GM12864 (cell line): ENCODE measurements at places on chromosomes 12 and 14.

DNA sequence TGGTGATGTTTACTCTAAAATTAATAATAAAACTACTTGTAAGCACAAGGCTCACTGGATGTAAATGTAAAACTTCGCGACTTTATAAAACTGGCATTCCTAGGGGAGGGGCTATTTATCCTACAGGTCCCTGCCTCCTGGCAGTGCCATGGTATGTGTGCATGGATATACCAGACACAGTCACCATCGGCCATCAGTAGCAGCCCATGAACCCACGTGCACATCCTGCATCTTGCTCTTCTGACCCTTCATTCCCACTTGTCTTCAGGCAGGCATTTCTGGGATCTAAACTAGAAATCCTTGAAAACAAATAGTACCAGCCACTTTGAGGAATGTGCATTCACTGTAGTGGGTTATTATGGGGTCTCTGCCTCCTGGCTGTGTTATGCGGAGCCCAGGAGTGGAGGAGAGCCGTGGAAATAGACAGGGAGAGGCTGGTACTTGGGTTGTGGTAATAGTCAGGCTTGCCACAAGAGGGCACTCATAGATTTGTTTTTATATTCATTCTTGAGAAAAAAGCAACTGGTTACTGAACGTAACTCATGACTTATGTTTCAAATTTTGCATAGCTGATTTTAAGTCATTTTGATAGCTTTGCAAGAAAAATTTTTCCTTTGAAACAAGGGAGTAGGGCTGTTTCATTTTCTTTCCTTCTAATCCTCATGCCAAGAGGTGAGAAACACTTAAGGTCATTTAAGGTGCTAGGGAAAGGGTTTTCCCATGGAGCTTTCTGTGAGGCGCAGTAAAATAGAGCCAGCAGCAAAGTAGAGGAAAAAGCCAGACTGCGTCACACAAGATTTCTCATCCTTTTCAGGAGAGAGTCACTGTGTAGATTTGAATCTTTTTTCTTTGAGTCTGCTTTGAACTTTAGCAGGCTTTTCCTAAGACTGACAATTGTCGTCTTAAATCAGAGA lies 17.4 kb upstream of the GALNT16 start:
- DNase-seq = peak; percentile 37

- DNase-seq = no peak
Measured at GRCh38 chr12:124004233-124004875, 31.3 kb downstream of the ZNF664 start.

DNA sequence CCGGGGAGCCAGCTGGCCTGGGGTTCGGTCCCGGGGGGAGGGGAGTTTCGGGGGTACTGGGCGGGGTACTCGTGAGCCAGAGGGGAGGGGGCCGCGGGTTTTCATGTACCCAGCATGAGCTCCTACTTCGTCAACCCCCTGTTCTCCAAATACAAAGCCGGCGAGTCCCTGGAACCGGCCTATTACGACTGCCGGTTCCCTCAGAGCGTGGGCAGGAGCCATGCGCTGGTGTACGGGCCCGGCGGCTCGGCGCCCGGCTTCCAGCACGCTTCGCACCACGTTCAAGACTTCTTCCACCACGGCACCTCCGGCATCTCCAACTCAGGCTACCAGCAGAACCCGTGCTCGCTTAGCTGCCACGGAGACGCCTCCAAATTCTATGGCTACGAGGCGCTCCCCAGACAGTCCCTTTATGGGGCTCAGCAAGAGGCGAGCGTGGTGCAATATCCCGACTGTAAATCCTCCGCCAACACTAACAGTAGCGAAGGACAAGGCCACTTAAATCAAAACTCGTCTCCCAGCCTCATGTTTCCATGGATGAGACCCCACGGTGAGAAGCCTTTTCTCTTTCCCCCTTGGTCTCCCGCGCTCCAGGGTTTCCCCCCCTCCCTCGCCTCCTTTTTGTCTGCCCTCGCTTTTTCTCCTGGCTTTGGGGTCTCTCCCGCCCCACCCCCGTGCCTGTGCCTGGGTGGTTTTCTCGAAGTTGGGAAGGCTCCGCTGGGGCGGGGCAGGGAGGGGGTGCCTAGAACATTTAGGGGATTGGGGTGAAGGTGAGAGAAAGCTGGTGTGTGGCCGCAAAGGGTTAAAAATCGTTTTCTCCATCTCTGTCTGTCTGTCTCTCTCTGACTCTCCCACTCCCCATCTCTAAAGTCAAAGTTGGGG lies 627 bp downstream of the HOXC8 start:
- DNase-seq = no peak

- DNase-seq = no peak
Measured at GRCh38 chr14:80084196-80084595, 127.1 kb downstream of the DIO2 start.

DNA sequence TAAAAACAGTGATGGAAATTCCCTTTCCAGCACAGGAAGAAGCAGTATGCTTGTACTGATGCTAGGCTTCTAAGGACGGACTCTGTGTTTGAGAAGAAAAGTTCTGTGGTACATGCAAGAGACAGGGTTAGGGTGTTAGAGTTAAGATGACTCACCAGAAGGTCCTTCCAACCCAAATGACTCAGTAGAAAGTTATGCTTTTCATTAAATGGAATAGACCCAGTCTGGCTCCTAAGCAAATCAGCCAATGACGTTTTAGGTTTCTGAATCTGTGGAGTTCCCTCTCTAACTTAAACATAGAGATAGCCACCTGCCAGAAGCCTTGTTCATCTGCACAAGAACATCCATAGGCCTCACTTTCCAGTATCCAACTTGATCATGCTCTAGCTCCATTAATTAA lies 5.7 kb downstream of the PTHLH start:
- no peak for DNase-seq

GRCh38 chr12:103956509-103957027 lies 9.1 kb upstream of the TDG start:
- no peak for DNase-seq

DNA sequence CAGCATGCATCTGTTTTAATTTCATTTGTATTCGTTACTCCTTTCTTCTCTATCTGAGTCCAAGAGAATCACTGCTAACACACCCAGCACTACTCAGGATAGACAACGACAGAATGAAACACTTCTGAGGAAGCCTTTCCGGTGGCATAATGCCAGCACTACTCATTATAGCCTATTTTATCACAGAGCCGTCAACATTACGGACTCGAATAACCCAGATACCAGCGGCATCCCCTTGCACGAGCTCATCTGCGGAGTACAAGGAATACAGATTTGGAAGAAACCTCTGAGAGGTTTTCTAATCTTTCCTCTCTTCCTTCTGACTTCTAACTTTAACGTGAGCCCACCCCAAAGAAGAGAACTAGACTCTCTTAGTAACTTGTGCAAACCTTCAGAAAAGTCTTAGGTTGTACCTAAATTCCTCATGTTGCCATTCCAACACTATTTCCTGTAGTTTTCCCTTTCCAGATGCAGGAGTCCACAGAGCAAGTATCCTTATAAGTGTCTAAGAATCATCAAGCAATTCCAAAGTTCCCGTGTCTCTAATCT lies 248.1 kb downstream of the APAF1 start:
- DNase-seq = no peak
